Activated T-cell treated with anti-CD3 and anti-CD28 coated beads, Interleukin-2, amount 50 U/mL, for 72 hours (primary cell): ENCODE measurements at places on chromosomes 5 and 9. TPM values are rescaled to one million over a fixed set of nuclear protein-coding genes. Genes with fewer than 3 reads are reported as not detected.

CYFIP2 gene
- total RNA-seq = 288 TPM

FOXD4L5 gene
- 0.25 TPM for total RNA-seq

DNA sequence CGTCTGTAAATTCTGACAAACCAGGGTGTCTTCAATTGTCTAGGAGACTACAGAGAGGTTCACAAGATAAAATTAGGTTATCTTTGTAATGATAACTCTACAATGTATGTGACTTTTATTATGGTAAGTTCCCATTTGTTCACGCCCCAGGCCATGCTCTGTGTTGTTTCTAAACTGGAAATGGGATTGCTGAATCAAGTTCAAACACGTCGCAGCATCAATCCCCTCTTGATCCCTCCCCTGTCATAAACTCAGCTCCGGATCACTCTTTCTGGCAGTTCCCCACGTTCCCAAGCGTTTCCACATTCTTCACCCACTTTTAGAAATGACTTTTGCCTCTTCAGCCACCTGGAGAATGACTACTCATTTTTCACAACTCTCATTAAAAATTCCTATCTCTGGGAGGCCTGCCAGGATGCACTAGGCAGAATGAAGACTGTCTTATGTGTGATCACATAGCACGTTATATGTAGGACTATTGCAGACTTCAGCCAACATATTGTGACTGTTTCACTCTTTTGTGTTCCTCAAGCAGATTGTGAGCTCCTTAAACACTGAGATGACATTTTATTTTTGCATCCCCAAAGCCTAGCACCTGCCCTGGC, 1124.2 kb upstream of the WWC1 start:
- no peak for DNase-seq

DNA sequence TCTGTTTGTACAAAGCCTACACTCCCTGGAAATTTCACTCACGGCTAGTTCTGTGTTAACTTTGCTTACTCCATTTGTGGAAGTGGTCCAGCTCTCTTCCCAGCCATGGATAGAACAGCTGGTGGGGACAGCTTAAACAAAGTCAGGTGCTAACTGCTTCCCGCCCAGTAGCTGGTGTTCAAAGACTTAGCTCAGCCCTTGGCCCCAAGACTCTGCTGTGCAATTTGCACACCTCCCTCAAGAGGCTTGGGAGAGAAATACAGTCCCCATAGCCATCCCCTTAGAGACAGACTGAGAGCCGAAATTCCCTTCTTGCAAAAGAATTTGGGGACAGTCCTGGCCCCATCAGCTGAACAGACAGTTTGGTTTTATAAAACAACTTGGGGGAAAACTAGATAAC, 73.8 kb upstream of the RAI14 start:
- no peak for DNase-seq

GRCh38 chr5:107538331-107538730, 132.4 kb downstream of the EFNA5 start:
- no peak for DNase-seq

DNA sequence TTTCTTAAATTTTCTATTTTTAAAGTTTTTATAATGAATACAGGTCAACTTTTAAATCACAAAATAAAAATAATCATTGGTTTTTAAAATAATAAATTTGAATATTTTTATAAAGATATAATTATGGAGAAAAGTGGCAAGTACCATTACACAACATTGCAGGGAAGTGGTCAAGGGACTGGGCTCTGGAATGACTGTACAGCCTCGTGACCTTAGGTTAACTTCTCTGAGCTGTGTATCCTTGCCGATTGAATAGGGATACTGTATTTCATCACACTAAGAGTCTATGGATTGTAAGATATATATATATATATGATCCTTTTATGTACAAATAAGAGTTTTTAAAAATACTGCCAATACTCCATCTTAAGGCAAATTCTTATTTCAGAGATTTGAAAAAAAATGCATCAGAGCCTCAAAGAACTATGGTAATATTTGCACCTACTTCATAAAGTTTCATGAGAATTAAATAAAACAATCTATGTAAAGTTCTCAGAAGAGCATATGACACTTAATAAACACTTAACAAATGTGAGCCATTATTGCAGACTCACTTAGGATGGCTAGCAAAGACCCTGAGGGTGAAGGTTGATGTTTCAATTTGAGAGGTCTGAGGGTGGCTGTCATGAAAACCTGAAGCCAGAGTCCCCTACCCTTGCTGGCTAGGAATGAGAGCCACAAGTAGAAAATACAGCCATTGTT, 136.5 kb downstream of the CCDC192 start:
- DNase-seq = no peak

- DNase-seq = no peak
These were observed 204.3 kb downstream of the CNTLN start for GRCh38 chr9:17339156-17339555.

DNA sequence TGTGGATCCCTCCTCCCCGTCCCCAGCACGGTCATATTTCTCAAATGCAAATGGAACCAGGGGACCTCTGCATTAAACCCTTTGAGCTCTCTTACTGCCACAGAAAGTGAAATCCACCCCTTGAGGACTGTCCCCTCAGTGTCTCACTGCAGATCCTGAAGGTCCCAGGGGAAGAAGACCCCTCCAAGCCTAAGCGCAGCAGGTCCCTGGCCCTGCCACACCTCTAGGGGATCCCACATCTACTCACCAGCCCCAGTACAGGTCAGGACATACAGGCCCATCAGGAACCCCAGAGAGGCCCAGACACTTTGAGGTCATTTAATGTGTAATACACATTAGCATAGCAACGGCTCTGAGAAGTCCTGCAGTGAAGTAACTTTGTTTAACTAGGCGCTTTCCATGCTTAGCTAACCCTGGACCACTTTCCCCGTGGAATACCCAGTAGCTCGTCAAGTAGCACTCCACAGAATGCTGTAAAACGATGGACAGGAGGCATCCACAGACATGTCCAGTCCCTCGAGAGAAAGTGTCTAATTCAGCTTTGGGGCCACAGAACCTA, 54.7 kb upstream of the ALDH1B1 start:
- DNase-seq = no peak

- no peak for DNase-seq
These were observed 26.2 kb downstream of the LHX2 start for GRCh38 chr9:124037790-124038189.
